ENCODE measurements at places on chromosomes 1 and 21. TPM values are rescaled to one million over a fixed set of nuclear protein-coding genes. Genes with fewer than 3 reads are reported as not detected.
A peak's percentile ranks its signal among the peaks of the same experiment; 100 is the strongest.

The NPR1 gene
- total RNA-seq = not detected

The PRDM2 gene
- total RNA-seq = 118 TPM

The SDC3 gene
- 0.64 TPM for total RNA-seq

The FALEC gene
- total RNA-seq = 0.64 TPM

The LCE1F gene
- not detected for total RNA-seq

DNA sequence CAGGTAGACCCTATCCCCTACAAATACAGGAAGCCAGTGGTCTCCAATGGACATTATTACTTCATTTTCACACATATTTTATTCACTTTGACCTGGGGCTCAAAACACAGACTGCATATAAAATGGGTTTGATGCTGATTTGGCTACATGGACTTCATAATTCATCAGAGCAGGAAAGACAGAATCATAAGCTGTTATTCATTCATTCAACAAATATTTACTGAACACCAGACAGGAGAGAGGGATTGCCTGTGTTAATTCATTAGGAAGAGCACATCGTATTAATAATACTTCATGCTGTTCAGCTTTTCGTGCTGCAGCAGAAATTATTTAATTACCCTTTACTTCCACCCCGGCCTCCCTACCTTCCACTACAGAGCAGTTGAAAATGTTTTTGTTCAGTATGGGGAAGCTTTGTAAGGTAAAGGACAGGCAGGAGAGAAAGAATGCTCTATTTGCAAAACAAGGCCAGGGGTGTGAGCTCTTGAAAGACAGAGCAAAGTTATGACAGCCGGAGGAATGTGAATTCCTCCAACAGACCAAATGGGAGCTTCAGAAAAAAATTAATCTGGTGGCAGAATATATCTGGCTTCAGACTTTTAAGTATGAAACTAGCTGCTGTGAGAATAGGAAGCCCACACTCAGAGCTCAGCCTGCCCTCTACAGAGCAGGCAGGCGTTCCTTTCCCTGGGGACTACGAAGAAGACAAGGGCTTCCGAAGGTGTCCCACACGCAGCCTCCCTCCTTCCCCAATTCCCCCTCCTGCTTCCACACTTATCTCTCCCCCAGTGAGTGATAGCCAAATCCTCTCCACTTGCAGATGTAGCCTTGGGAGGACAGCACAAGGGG, 58.0 kb downstream of the MDM4 start:
- DNase-seq = no peak

- DNase-seq = no peak
These were observed 48.9 kb downstream of the ATP6V1G3 start for GRCh38 chr1:198491596-198491995.

DNA sequence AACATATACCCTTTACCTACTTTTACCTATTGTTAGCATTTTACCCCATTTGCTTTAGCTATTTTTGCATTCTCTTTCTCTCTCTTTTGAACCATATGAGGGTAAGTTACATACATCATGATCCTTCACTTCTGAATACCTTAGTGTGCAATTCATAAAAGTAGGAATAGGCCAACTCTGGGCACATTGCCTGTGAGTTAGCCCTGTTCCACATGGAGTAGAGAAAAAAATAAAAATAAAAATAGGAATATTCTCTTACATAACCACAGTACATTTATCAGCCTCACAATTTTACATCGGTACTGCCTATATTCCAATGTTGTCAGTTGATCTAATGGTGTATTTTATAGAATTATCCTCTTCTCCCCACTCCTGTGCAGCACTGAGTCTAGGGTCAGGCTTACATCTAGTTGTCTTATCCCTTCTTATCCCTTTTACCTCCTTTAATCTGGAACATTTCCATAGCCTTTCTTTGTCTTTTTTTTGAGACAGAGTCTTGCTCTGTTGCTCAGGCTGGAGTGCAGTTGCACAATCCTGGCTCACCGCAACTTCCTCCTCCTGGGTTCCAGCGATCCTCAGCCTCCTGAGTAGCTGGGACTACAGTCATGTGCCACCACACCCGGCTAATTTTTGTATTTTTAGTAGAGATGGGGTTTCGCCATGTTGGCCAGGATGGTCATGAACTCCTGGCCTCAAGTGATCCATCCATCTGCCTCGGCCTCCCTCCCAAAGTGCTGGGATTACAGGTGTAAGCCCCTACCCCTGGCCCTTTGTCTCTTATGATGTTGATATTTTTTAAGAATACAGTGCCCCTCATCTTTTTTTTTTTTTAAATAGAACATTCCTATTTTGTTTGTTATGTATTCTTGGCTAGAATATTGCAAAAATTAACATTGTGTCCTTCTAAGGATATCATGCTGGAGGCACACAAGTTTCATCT, 11.1 kb upstream of the SLC30A1 start:
- no peak for DNase-seq

GRCh38 chr1:171740987-171741871, 636 bp downstream of the VAMP4 start:
- peak; percentile 53 for DNase-seq

DNA sequence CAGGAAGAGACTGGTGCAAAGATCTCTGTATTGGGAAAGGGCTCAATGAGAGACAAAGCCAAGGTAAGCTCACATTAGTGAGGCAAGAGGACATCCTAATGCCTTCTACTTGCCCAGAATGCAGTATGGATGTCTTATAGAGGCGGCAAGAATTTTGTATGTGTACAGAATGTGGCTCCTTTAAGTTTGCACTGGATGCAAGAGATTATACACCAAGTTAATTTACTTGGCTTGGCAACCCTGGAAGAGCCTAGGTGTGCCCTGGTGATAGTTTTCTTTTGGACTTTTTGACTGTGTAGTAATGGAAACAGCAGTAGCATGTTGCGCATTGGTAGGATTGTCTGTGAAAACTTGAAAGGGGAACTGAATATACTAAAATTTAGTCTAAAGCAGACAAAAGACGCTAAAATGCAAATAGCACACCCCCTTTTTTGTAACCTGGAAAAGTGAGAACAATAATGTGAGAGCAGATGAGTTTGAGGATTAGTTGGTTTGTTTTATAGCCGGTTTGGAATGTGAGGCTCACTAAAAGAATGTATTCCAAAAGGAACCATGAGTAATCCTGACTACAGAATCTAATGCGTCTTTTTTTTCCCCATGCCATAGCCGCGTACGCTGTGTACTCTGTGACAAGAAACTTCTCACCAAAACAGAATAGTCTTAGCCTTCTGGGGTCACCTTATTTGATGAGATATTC, 18.1 kb downstream of the KHDRBS1 start:
- DNase-seq = no peak

Data from CD4-positive, alpha-beta memory T cell (primary cell).